ENCODE measurements at places on chromosomes 7 and 10.

- DNase-seq = no peak
These were observed 21.9 kb downstream of the UBE2D1 start for GRCh38 chr10:58356756-58357155.

DNA sequence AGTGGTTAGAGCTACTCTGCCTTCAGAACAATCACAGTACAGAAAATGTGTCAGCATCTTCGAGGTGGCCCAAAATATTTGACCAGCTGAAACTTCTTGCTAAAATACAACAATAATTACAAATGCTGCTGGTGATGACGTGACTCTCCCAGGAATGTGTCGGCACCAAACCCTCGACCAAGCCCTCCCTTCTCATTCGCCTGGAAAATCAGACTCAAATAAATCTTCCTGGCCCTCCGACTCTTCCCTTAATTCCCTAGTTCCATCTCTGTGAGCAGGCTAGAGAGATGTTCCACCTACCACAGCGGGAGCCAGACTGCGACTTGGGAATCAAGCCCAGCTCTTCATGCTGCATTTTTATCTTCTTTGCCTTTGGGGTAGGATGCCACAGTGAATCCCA is 4.1 kb downstream of the PRSS2 start:
- no peak for DNase-seq

DNA sequence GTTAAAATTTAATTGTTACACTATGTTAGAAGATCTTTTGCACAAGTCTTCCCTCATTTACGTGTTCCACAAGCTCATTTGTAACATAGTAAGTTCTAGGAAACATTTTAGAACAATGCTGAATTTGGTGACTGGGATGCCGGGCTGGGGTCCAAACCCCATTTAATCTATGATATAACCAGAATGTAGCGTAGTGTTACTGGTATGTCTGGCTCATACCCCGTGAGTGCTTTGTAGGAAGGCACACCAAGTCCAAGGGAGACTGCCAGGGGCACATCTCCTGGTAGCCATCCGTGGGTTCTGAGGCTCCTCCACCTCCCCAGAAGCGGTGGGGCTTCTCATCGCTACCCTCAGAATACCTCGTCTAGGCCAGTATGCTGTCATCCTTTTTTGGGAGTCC is 21.3 kb upstream of the TMEM236 start:
- no peak for DNase-seq

DNA sequence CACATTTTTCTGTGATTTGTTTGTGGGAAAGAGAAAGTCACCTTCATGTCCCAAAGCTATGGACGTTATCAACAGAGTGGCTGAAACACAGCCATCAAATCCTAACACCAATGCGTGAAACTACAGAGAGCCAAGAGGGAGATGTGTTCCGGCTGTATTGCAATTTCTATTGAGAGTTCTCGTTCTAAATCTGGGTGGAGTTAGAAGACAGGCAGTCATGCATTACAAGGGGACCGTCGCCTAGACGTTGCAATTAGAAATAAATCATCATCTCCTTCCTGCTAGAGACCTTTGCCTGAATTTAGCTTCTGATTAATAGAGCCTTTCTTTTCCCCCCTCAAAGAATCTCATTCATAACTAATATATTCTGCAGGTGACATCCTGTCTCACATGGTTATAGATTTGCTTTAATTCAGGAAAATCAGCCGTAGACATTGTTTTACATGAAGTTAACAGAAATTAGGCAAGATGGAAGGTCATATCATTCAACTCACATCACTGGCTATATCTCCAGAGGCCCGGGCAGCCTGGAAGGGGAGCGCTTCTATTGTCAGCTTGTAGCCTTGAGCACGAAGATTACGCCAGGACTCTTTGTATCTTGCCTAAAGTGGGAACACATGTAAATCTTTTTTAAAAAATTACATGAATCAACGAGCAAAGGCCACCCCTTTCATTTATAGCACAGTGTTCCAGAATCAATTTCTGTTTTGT is 52.6 kb downstream of the HABP2 start:
- DNase-seq = no peak

DNA sequence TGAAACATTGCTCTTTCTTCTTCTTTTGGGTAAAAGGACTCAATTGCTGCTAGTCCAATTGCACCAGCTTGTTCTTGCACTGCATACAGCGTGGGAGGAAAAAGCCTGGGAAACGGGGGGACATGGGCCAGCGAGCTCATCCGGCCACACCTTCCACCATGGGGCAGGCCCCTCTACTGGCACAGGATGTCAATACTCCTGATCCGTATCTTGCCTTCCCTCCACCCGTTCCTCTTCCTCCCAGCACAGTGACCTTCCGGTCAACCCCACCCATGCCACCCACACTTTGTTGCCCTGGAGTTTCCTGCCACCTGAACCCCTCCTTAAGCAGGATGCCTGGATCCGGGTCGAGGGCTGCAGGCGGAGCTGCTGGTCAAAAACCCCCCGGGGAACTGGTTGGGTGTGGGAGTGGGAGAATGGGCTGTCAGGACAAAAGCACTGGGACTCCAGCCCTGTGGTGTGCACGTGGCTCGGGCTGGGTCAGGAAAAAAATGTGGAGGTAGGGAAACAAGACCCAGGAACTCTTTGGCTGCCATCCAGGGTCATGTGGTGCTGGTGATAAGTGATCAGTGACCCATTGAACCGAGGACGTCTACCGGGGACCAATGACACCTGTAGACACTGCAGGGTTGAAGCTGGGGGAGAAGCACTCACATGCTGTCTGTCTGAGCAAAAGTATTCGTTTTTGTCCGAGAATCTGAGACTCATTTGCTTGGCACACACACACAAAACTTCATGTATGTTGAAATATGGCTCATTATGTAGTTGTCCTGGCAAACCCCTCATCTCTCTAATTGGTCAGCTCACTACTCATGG is 8.1 kb downstream of the IL2RA start:
- DNase-seq = no peak
